ENCODE measurements at places on chromosomes 7 and 10.

- no peak for DNase-seq
Observed at GRCh38 chr7:76220185-76221057, 18.7 kb downstream of the SRRM3 start.

DNA sequence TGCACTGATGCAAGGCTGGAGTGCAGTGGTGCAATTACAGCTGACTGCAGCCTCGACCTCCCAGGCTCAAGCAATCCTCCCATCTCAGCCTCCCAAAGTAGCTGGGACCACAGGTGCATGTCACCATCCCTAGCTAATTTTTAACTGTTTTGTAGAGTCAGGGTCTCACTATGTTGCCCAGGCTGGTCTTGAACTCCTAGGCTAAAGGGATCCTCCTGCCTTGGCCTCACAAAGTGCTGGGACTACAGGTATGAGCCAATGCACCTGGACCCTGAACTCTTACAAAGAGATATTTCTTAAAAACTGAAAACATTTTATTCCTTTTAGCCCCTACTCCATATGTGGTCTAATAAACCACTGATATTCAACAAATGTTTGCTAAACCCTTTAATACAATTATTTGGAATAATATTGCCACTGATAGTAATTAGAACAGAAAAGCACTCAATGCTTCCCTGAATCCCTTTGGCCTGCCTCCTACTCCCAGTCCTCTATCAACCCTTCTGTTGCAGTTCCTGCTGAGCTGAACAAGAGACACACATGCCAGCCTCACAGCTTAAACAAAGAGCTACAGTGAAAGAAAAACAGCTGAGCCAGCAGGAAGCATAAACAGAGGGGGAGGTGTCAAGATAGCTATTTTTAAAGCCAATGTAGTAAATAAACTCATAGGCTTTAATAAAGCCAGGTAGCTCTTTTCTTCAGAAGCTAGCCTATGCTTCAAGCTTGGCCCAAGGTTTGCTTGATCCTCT, 7.0 kb upstream of the GNAI1 start:
- no peak for DNase-seq

DNA sequence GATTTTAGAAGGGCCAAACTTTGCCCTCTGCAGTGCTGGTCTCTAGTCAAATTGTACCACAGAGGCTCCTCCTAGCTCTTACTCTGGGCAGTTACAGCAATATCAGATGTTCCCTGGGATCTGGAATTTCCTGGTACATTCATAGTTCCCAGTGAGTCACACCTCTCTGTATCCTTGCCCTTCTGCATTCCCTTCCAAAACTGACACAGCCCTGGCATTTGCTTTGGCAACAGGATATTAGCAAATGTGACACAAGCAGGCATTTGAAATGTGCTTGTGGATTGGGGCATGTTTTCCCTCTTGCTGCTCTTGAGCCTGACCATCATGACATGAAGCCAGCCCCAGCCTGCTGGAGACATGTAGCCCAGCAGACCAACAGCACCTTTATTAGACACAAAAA, 284.7 kb upstream of the AKR1E2 start:
- DNase-seq: no peak

GRCh38 chr7:125126376-125126775, 196.8 kb upstream of the POT1 start:
- no peak for DNase-seq

DNA sequence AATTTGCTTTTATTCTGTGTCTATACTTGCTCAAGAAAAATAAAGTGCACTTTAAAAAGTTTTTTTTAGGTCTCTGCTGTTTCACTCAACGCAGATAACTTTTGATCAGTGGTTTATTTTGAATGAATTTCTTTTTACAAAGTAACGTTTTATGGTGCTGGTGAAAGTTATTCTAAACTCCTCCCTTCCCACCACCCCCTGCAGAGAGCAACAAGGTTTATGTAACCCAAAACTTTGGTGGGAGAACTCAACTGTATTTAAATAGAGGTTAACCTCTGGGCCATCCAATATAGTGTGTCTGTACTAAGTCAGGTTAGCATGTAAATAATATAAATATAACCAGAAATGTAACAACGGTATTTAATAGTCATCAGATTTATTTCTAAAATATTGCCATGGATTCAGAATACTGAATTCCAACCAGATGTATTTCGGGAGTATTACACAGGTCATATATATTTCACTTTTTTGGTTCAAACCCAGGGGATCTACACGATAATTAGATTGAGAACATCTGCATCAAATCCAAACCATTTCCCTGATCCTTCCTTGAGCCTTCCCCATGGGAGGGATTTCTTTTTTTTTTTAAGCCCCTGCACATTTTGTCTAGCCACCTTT, 3.9 kb upstream of the CUX1 start:
- no peak for DNase-seq

- no peak for DNase-seq
Observed at GRCh38 chr10:33334153-33334804, at the start of gene NRP1. TSS of gene NRP1 (minus strand) at chr10:33334667. CDS start at chr10:33334382, 285 bp downstream.

GRCh38 chr7:155878674-155879073, 66.4 kb upstream of the SHH start:
- no peak for DNase-seq

DNA sequence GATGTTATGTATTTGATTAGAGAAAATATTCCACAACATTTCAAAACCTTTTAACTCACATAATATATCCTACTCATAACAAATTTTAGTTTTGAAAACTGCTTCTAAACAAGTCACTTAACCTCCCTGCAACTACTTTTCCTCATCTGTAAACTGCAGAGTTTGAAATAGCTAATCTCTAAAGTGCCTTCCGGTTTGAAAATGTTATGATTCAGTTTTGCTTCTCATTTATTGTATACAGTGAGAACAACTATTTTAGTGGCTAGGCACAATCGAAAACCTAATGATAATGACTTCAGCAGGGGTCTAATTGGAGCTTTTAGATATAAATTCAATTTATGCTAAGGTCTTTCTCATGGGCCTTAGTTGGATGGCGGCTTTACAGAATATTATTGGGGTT, 30.7 kb upstream of the TEX47 start:
- no peak for DNase-seq

GRCh38 chr7:120190109-120190508, 82.9 kb upstream of the KCND2 start:
- DNase-seq: no peak

DNA sequence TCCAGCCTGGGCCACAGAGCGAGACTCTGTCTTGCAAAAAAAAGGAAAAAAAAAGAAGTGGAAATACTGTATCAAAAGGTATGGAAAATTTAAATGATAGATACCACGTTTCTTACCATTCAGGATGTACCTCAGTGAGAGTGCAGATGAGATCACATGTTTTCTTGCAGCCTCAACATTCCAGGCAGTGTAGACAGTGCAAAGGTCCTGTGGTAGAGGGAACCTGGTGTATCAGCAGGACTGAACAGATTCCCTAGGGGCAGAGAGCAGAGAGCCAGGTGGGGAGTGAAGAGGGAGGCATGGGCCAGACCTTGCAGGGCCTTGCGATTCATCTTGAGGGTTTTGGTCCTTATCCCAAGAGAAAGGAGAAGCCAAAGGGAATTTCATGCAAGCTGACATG, 17.7 kb upstream of the ATXN7L1 start:
- no peak for DNase-seq
